ENCODE measurements at places on chromosomes 5 and 9.

GRCh38 chr5:44536650-44537260, 147.5 kb upstream of the FGF10 start:
- no peak for DNase-seq

GRCh38 chr5:181053488-181054121, 13.5 kb downstream of the BTNL9 start:
- no peak for DNase-seq

DNA sequence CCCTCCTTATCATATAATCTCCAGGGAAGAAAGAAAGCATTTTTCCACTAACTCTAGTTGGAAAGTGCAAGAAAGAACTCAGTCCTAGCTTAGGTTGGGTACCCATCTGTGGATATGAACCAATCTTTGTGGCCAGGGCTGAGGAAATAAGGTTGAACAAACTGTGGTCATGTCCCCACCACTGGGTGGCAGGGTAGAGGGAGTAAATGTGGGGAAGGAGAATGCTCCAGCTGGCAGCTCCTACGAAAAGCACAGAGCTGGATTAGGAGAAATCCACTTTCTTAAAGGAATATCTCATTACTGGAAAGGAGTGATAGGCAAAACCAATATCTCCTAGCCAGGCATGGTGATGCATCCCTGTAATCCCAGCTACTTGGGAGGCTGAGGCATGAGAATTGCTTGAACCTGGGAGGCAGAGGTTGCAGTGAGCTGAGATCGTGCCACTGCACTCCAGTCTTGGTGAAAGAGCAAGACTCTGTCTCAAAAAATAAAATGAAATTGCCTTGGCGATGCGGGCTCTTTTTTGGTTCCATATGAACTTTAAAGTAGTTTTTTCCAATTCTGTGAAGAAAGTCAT, 175.1 kb downstream of the CCDC192 start:
- DNase-seq: peak; percentile 9

DNA sequence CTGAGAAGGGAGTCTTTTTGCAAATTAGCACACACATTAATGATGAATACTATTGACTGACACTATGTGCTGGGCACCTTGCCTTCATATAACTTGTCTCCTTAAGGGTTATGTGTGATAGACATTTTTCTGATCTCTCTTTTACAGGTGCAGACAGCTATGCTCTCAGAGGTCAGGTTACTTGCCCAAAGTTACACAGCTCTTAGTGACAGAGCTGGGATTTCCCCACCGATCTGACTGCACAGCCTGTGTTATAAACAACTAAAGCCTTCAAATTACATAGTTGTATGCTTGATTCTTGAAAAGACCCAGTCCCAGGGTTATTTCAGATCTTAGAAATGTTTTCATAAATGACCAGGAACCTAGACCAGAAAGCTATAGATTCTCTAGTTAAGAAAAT, 462.7 kb downstream of the EBF1 start:
- no peak for DNase-seq

GRCh38 chr5:78795757-78796156, 147.2 kb upstream of the LHFPL2 start:
- DNase-seq: no peak

GRCh38 chr9:123039617-123040219, 6.3 kb downstream of the GPR21 start:
- DNase-seq: no peak

DNA sequence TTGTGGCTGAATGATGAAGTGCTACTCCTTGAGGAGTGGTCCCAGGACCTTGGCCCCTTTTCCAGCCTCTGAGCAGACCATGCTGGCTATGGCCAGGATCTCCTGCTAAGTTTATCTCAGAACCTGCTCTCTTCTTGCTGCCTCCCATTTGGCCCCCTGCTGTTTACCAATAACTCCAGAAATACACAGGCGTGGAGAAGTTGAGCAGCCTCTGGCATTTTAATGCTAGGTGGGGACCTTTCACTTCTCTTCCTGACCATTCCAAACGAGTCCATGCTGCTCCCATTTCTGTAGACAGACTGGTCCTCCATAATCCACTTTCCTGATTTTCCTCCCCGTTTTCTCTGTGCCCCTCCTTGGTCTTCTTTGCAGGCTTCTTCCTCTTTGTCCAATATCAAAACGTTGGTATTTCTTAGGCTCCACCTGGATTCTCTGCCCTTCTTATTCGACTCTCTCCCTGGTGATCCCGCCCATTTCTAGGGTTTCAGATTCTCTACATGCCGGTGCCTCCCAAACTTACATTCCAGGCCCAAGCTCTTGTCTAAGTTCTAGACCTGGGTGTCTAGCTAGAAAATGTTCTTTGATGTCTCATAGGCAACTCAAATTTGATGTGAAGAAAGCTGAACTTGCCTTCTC, 33.4 kb upstream of the TNFAIP8 start:
- DNase-seq: no peak

GRCh38 chr5:111172504-111172903, 51.7 kb upstream of the CAMK4 start:
- no peak for DNase-seq

DNA sequence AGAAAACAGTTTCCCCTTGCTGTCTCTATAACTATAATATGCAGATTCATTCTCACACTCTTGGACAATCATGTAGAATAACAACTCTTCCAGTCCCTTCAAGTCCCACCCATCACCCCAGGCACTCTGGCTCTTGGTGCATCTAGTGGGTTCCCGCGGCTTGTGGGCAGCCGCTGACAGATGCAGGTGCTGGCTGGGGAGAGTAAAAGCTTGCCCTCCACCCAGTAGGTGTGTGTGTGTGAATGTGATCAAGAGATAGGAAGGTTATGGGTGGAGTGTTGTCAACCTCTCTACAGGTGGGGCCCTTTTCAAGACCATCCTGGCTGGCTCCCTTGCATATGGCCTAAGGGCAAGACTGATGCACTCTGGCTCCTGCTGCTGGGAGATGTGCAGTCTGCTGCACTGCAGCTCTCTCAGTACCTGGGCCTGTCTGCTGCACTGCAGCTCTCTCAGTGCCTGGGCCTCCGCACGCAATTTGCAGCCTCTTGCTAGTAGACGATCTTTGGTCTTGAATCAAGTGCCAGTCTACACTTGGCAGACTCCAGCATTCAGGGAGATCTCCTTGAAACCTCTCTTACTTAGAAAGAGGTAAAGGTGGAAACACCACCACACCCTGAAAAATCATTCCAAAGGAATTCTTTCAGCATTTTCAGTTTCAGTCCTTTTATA, 189.7 kb upstream of the GDNF start:
- DNase-seq: no peak

GRCh38 chr5:10317825-10318682, 10.4 kb upstream of the CMBL start:
- no peak for DNase-seq

- no peak for DNase-seq
Measured at GRCh38 chr5:75286211-75286773, 49.6 kb upstream of the ANKRD31 start.

- DNase-seq: no peak
Measured at GRCh38 chr5:147965715-147966114, 59.4 kb upstream of the C5orf46 start.

GRCh38 chr5:56175021-56175420, 58.1 kb downstream of the ANKRD55 start:
- DNase-seq: no peak

DNA sequence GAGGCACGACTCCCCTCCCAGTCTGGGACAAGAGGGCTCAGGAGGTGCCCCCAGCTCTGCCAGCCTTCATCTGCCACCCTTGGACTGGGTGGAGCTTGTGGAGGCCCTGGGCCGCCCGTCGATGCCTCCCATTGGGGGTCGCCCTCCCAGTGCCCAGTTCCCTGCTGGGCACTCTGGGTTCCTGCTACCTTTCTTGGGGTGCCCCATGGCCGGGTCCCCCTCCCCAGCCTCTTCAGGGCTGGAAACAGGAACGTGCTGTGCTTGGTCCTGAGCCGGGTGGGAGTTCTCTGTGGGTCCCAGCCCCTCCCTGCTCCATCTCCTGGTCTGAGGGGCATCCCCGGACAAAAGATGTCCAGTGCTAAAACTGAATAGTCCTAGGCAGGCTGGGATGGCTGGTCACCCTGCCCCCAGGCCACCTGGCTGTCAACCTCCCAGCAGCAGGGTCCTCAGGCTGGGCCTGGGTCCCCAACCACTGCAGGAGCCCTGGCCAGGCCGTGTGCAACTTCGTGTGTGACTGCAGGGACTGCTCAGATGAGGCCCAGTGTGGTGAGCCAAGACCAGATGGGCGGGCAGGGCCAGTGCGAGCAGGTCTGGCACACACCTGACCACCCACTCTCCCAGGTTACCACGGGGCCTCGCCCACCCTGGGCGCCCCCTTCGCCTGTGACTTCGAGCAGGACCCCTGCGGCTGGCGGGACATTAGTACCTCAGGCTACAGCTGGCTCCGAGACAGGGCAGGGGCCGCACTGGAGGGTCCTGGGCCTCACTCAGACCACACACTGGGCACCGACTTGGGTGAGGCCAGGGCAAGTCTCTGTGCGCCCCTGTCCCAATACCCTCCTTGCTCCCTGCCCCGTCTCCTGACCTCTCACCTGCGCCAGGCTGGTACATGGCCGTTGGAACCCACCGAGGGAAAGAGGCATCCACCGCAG, 784 bp downstream of the MAMDC4 start:
- no peak for DNase-seq

DNA sequence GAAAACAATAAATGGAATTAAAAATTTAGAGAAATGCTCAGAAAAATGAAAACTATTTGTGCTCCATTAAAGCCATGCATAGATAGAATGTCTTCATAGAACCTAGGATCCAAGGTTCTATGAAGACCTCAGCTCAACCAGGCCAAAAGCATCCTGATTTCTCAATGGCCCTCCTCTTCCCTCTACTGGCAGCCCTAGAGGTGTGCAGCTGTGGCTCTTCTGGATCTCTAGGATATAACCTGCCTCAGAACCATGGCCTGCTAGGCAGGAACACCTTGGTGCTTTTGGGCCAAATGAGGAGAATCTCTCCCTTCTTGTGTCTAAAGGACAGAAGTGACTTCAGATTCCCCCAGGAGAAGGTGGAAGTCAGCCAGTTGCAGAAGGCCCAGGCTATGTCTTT, 15.1 kb downstream of the IFNA1 start:
- DNase-seq: no peak

DNA sequence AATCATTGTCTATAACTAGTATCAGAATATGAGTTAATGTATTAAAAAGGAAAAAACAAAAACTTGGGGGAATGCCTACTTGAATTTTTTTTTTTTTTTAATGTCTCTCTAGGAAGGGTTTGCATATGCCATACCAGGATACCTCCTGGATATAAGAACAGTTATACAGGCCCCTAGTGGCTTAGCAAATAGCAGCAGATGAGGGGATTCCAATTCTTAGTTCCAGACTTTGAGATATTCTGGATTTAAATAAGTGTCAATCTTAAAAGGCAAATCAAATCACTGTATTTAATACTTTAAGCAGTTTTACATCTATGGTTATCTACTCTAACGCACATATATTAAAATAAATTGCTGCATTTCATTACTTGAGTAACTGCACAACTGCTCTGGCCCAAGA, 1055.5 kb upstream of the DMAC1 start:
- DNase-seq: no peak

DNA sequence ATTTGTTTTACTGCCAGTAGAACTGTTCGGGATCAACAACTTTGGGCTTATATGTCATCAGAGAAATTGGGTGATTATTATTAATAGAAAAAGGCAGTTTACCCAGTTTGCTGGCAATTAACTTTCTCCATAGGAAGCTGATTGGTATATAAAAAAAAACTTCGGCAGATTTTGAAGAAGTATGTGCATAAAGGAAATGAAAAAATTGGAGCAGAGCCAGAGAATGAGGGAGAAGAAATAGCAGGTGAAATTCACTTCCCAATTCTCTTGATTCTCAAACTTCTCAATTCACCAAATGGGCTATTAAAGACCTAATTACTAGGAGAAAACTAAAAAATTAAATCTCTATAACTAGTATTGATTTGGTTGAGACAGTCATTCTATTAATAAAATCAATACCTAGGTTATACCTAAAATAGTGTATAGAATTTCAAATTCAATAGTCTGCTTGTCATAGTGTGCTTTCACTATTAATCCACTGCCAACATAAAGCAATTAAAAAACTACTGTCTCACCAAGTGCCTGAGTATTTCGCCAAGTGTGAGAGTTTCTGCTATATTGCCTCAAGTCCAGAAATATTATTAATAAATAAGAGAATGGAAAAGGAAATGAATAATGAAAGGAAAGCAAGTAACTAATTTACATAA, 47.5 kb downstream of the STX17 start:
- no peak for DNase-seq

DNA sequence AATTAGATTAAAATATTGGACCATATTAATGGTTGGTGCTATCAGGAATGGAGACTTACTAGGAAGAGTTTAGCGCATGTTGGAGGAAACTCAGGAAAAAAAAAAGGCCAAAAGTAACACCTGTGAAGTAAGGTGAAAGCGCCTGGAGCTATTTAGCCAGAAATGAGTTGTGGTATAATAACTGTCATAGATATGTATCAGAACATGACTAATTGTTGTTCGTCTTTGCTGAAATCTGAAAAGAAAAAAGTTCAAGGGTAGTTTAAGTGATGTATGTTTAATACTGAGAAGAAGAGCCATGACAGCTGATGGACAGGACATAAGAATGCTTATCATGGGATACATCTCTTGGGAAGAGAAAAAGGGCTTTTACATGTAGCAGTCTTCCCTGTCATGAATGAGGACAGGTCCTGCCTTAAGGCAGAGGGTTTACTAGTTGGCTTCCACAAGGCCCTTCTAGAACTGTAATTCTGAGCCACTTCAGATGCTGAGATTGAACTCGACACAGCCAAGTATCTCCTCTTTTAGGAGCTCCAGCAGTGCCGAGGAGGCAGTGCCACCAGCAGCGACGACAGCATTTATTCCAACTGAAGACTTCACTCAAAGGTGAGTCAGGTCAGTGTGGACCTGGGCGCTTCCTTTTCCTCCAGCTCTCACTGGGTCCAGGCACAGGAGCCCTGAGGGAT, 940 bp upstream of the CAMK4 start:
- DNase-seq: no peak

GRCh38 chr5:60710362-60710761, 10.4 kb upstream of the DEPDC1B start:
- no peak for DNase-seq

DNA sequence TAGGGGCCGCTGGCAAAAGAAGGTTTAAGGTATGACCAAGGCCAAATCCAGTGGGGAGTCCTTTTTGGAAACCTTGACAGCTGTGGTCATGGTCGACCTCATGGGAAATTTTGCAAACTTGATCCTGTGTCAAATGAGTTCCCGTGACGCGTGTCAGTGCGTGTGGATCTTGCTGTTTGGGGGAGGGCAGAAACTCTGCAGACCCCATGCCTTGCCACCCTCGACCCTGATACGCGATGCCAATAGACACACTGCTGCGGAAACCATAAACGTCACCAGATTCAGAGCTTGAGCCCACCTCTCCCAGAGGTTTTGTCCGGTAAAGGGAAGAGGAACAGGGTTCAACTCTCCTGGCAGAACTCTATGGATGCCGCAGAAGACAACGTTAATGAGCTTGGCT, 104.7 kb downstream of the ADAMTS2 start:
- DNase-seq: no peak

GRCh38 chr5:10699281-10699874, 61.7 kb downstream of the DAP start:
- DNase-seq: no peak

GRCh38 chr5:170626507-170627150, 122.8 kb downstream of the KCNIP1 start:
- no peak for DNase-seq

- peak; percentile 67 for DNase-seq
Measured at GRCh38 chr5:140261403-140262171, 41.3 kb downstream of the PFDN1 start.
